NCI-H510A treated with DMSO at 0.1 percent for 48 hours (cell line): ENCODE measurements at places on chromosomes 6 and 20.

GRCh38 chr6:36484736-36485135, 41.9 kb downstream of the KCTD20 start:
- no peak for DNase-seq

DNA sequence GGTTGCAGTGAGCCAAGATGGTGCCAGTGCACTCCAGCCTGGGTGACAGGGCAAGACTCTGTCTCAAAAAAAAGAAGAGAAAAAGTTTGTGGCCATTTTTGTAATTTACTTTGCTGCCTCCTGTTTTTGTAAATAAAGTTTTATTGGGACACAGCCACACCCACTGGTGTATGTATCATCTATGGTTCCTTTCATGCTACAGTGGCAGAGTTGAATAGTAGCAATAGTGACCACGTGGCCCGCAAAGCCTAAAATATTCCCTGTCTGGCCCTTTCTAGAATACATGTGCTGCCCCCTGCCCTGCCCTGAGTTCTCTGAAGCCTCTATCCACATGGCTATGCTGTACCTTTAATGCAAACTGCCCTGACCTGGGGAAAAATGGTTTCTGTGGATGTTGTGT, 75.3 kb upstream of the ZNF133 start:
- DNase-seq, result no peak

- DNase-seq, result no peak
Observed at GRCh38 chr6:113630738-113631535, 226.2 kb upstream of the MARCKS start.

DNA sequence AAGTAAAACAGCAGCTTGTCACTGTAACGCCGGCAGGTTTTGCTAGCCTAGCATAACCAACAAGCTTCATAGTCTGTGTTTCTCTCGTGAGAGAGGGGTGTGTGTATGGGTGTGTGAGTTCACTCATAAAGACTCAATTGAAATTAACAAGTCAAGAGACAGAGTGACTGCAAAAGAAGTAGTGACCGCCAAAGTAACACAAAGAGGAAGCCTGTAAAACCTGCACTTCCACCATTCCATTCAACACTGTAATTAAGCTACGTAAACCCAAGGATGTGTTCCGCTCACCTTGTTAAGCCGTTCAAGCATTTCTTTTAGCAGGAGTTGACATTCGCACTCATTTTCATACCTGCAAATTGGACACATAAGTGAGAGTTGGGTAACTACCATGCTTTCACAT, 6.6 kb downstream of the BFSP1 start:
- DNase-seq, result no peak

- no peak for DNase-seq
Observed at GRCh38 chr6:12490904-12491571, 200.9 kb downstream of the EDN1 start.

- DNase-seq, result no peak
Observed at GRCh38 chr6:53048431-53049195, 16.6 kb upstream of the FBXO9 start.

- DNase-seq, result no peak
Observed at GRCh38 chr20:21512634-21513180, 1.2 kb downstream of the NKX2-2 start.
